Activated CD8-positive, alpha-beta memory T cell treated with anti-CD3 and anti-CD28 coated beads for 48 hours (primary cell): ENCODE measurements at places on chromosomes 13 and 19.

- peak; percentile 38 for DNase-seq
Observed at GRCh38 chr19:29622166-29623070, 16.3 kb downstream of the POP4 start.

DNA sequence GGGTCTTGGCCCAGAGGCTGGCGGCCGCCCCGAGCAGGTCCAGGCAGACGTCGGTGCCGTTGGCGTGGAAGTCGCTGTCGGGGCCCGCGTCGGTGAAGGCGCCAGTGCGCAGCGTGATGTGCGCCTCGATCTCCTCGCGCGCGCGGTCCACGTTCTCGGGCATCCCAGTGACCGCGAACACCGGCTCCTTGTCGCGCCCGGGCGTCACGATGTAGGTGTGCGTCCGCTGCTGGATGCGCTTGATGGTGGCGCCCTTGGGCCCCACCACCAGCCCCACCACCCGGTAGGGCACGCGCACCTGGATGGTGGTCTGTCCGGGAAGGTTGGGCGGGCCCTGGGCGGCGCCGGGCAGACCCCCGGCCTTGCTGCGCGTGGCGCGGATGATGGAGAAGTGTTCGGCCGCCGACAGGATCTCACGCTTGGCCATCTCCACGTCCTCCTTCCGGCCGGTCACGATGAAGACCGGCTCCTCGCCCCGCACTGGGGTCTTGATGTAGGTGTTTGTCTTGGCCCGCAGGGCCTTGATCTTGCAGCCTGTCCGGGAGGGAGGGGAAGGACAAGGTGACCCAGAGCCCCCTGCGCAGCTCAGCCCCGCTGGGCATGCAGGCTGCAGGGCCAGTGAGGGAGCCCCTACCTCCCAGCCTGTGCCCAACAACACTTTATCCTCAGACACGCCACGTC lies 11.6 kb downstream of the MEX3D start:
- no peak for DNase-seq

GRCh38 chr19:4376028-4376670 lies 24.2 kb downstream of the SH3GL1 start:
- no peak for DNase-seq

GRCh38 chr19:2358548-2359173 lies 1.4 kb upstream of the TMPRSS9 start:
- DNase-seq = no peak

DNA sequence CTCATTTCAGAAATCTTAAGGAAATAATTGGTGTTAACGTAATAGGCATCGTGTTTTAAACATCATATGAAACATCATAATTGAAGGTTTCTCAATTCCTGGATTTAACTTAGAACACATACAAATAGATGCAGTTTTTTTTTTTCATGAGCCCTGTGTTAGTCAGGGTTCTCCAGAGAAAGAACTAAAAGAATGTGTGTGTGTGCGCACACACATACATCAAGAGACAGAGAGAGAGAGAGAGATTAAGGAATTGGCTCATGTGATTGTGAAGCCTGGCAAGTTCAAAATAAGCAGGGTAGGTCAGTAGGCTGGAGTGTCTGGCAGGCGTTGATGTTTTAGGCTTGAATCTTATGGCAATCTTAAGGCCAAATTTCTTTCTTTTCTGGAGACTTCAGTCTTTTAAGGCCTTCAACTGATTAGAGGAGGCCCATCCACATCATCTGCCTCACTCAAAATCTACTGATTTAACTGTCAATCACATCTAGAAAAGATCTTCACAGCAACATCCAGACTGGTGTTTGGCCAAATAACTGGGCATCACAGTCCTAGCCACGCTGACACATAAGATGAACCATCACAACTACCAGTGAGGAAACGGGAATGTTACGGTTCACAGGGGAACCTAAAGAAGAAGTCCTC lies 25.2 kb downstream of the SPATA13 start:
- no peak for DNase-seq

GRCh38 chr13:113796211-113796963 lies 37.4 kb downstream of the TMEM255B start:
- DNase-seq = no peak

GRCh38 chr13:60756306-60756705 lies 359.3 kb downstream of the TDRD3 start:
- DNase-seq = no peak

DNA sequence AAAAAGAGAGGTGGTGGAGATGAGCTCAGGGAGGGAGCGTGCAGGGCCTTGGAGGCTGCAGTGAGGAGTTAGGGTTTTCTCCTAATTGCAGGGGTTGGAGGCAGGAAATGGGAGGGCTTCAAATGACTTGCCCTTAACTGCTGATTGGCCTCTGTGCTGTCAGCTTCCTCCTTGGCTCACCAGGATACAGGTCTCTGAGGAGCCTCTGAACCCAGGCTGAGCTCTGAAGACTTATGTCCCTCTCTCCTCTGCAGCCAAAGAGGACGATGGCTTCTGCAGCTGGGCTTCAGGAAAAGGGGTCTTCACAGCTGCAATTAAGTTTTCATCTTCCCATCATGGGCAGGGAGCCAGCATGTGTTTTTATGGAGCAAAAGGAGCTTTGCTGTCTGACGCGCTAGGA lies 6.7 kb upstream of the RANBP3 start:
- DNase-seq = no peak

DNA sequence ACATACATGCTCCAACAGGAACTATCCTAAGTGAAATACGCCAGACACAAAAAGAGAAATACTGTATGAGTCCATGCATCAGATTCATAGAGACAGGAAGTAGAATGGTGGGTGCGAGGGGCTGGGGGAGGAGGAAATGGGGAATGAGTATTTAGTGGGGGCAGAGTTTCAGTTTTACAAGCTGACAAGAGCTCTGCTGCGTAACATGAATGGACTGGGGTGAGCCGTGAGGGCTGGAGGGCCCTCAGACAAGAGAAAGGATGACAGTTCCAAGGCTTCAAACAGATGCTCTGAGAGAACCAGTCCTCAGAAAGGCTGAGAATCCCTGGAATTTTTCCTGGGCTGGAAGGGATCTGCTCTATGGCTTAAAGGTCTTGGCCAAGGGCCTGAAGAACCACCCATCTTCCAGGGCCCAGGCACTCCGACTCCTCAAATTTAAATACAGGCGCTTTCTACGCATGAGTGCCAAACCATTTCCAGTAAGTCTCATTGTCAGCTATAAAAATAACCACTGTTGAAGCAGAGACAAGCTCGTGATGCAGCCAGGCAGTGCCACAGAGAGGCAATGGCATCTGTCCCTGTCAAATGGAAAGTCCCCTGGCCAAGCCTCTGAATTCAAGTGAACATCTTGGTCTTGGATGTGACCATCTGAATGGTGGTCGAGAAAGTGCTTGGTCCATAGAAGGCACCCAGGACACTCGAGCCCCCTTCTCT lies 17.5 kb downstream of the KLF2 start:
- no peak for DNase-seq

DNA sequence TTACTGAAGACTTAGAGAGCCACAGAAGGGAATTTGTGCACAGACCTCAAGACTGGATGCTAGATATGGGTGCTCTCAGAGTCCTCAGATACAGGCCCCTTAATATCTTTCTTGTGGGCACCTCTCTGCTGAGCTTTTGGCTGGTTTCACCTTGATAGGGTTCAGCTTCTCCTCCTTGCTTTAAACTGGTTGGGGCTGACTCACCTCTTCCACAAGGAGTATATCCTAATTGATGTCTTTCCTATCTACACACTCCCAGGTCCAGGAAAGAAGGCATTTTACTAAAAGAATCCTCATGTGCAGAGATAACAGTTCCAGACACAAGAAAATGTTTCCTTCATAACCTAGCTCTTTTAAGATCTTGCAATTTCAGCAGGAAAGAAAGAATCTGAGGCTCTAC lies 284.4 kb downstream of the NDFIP2 start:
- no peak for DNase-seq

DNA sequence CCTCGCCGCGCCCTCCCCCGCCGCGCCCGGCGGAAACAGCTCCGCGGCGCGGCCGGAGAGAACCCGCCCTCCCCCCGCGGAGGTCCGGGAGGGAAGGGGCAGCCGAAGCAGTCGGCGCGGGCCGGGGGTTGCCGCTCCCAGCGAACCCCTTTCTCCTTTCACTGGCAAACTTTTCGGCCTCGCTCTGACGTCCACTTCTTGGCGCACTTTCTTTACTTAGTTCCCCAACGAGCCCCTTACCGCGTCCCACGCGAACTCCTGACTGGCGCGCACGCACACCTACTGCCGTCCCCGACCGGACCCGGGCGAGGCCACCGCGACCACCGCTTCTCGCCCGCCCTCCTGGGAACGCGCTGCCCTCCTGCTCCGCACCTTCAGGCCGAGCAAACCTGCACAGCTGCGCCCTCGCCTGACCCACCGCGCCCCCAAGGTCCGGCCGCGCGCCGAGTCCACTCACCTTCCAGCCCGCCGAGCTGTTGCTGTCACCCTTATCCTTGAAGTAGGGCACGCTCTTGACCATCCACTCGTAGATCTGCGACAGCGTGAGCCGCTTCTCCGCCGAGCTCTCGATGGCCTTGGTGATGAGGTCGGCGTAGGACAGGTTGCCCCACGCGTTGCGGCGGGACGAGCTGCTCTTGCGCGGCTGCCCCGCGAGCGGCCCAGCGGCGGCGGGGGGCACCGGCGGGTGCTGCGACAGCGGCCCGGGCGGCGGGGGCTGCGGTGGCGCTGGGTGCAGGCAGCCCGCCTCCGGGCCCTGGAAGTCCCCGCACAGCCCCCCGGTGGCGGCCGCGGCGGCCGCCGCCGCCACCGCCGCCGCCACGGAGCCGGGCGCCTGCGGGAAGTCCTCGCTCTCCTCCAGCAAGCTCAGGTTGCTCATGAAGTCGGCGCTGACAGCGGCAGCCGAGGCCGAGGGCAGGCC lies 1.1 kb downstream of the FOXO1 start:
- DNase-seq = peak; percentile 21

GRCh38 chr19:18416778-18417249 lies 2.4 kb upstream of the SSBP4 start:
- DNase-seq = peak; percentile 30

DNA sequence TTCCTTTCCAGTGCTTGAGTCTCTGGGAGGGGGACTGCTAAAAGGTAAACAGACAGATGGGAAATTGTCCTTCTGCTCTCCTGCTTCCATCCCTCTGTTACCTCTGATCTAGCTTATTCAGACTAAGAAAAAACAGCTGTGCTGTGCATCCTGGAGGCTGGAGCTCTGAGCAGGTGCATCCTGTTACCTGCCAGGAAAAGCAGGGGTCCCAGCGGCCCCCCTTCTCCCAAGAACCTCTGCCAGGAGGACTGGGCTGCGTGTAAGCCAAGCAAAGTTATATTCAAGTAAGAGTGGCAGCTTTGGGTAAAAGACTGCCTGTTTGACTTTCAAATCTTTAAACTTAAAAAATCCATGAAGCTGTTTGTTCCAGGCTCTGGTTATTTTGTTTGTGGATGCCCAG lies 75.1 kb downstream of the C13orf42 start:
- DNase-seq = no peak

DNA sequence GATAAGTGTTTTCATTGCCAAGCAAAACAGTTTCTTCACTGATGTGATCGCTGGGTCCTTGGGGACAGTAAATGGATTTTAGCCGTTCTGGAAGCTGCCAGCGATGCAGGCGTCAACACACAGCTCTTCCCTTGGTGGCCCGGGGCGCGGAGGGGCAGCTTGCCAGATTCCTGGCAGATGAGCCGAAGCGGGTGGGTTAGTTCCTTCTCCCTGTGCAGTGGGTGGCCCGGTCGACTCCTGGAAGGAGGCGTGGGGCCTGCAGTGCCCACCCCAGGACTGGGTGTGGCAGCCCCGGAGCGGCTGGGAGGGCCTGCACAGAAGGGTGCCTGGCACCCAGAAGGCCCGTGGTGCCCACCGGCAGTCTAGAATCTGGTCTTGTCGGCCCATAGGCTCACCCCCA lies 69.0 kb downstream of the KDM4B start:
- DNase-seq = no peak

GRCh38 chr19:7069904-7070226 lies 362 bp downstream of the ZNF557 start:
- DNase-seq = no peak

DNA sequence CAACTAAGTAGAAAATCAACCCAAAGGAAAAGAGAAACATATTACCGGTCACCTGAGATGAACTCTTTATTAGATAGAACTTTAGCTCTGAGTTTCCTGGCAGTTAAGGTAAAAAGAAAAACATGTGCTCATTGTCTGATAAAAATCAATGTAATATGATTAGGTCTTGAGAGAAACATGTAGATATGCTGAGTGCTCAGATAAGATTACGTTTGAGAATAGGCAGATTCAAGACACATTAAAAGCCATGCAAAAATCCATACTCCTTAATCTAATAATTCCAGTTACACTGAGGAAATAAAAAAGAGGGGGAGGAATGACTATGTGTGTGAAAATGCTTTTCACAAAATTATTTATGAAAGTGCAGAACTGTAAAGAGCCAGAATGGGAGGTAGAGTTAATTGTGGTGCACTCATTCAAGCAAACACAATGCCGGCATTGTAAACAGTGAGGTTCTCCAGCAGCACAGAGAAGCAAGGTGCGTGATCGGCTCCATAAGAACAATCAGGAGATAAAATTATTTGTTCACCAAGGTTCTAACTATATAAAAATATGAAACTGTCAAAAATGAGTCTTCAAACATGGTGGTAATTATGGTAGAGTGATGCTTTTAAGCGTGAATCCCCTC lies 88.8 kb downstream of the MBNL2 start:
- DNase-seq = no peak

DNA sequence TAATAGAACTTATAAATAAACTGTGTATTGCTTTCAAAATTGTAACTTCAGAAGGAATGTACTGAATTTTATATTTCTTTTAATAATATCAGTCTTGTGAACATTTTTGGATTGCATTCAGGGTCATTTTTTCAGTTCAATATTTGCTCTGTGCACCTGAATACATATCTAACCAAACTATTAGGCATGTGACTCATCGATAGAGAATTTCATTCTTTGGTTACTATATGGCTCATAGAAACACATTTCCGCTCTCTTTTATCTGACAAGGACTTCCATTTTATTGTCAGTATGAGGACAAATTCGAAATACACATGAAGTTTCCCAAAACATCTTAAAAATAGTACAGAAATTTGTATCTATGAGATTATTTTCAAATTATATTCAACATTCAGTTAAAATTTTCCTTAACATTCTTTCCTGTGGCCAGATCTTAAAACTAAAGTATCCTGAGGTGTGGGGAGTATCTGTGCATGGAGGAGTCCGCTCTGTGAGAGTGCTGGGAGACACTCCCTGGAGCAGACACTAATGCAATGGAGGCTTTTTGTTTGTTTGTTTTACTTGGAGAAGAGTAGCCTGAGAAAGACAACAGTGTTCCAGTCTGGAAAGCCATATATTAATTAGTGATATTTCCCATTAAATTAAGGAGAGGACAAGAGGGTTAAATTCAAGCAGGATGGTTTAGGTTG lies 483.6 kb downstream of the PCDH20 start:
- DNase-seq = no peak
